ENCODE measurements at places on chromosomes 7 and 10.
A peak's percentile ranks its signal among the peaks of the same experiment; 100 is the strongest.

DNA sequence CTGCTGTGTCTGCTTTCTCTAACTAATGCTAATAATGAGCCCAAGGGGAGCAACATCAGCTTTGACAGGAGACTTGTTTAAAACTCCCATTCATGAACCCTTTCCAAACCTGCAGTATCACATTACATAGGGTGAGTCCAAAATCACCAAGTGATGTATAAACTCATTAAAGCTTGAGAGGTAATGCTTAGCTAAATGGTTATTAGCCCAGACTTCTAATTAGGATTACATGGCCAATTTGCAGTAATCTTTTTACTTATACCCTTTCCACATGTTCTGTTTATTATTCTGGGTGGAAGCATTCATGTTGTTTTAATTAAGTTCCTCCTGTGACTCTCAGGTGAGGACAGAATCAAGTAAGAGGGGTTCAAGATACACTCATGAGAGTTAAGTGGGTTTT, 17.5 kb downstream of the ZNF138 start:
- DNase-seq = no peak

- no peak for DNase-seq
Measured at GRCh38 chr7:141700848-141701371, 1.1 kb downstream of the DENND11 start.

GRCh38 chr10:110212119-110213006, 5.0 kb downstream of the MXI1 start:
- DNase-seq = no peak

GRCh38 chr10:28331066-28331465, 28.2 kb upstream of the MPP7 start:
- no peak for DNase-seq

DNA sequence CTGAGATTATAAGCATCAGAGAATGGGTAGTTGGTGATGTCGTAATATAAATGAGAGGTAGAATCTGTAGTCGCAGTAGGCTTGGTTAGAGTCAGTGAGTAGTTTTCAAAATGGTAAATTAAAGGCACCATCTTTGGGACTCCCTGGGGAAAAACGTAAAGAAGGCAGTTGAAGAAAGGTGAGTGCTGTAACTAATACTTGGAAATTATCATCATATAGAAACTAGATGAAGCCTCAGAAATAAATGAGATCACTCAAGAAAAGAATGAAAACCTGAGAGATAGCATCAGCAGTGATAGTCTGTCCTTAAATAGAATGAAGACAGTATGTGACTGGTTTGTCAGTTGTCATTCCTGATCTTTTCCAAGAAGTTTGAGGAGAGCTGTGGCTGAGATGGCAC, 23.8 kb downstream of the PALS2 start:
- DNase-seq = no peak

- DNase-seq = no peak
Measured at GRCh38 chr10:70118196-70118595, 14.4 kb downstream of the AIFM2 start.

- DNase-seq = no peak
Measured at GRCh38 chr10:137031-137430, 1.8 kb downstream of the ZMYND11 start.

DNA sequence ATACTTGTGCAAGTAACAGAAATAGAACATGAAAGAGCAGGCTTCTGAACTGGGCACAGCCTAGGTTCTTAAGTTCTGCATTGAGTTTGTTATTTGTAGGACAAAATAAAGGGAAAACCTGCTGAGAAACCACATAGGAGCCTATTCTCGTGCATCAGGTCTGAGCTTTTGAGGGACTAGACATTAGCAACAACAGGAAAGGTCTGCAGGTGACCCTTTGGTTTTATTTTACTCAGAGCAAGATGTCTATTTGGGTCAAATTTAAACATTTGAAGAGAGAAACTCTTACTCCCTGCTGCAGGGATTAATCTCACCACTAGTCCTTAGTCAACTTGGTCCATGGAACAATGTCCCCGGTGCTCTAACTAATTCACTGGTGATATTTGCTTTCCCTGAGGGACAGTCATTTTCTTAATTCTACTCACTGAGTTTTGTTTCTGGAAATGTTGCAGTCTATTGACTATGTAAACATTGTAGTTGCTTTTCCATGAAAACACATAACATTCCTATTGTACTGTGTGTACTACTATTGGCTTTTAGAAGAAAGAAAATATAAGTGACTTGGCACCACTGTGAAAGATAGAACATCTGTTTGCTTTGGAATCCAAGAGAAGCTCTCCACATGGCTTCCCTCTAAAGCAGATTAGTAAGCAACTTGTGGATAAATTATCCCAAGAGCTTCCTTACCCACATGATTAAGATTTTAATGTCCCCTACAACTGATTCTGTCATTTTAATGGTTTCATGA, 108.2 kb downstream of the CHRM2 start:
- DNase-seq = no peak

DNA sequence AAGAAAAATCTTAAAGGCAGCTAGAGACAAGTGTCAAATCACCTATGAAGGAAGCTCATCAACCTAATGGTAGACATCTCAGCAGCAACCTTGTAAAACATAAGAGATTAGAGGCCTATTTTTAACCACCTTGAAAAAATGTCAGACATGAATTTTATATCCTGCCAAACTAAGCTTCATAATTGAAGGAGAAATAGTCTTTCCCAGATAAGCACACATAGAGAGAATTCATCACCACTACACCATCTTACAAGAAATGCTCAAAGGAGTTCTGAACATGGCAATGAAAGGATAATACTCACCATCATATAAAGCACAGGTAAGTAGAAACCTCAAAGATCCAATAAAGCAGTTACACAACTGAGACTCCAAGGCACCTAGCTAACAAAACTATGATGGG, 156.5 kb downstream of the ZEB1 start:
- no peak for DNase-seq

- DNase-seq = no peak
Measured at GRCh38 chr7:12584930-12585329, 14.4 kb downstream of the SCIN start.

GRCh38 chr7:65269150-65269856, 104.4 kb upstream of the ZNF92 start:
- DNase-seq = no peak

- DNase-seq = no peak
Measured at GRCh38 chr7:132328047-132328620, 248.1 kb downstream of the PLXNA4 start.

- no peak for DNase-seq
Measured at GRCh38 chr7:98995111-98995510, 116.8 kb downstream of the TRRAP start.

- no peak for DNase-seq
Measured at GRCh38 chr7:139084709-139085108, 24.8 kb downstream of the ZC3HAV1 start.

DNA sequence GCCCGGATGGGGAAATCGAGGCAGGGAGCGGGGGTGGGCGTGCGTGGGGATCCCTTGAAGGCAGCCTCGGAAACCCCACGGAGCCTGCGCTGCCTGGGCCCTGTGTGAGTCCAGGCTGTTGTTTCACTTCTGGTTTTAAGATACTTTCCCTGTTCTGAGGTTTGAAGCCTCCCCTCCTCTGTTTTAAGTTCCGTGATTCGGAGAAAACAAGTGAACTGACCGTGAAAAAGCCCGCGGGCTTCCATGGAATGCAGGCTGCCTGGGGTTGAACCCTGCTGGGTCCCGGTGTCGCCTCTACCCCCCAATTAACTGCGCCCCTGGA, 401 bp downstream of the LRRC27 start:
- no peak for DNase-seq

DNA sequence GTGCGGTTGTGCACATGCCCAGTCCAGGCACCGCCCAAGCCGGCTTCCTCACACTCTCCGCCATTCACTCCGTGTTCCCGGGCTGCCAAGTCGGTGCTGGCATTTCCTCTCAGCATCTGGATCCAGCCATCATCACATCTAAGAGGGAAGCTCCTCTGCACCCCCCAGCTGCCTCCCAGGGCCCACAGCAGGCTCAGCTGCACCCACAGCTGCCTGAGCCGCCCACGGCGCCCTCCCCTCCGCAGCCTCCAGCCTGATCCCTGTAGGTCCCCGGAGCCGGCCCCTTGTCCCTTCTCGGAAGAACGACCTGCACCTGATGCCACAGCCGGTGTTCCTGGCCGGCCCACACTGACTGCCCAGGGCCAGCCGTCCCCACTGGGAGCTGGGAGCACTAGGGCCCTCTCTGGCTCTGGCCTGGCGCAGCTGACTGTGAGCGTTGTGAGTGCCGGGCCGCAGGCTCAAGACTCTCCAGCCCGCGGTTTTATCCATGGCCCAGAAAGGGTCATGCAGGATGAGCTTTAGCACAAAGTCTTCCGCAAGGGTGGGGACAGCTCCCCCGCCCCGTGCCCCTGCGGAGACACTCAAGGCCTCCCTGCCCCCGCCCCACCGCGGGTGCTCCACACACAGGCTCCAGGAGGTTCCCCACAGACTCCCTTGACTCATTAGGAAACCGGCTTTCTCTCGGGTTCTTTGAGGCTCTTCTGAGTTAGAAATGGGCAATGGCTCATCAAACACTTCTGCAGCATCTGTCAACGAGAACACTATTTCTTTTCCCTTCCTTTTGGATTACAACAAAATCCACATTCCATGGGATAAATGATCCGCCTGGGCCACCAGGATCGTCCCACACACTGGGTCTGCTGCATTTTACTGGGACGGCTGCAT, 31.2 kb downstream of the CFAP46 start:
- no peak for DNase-seq

DNA sequence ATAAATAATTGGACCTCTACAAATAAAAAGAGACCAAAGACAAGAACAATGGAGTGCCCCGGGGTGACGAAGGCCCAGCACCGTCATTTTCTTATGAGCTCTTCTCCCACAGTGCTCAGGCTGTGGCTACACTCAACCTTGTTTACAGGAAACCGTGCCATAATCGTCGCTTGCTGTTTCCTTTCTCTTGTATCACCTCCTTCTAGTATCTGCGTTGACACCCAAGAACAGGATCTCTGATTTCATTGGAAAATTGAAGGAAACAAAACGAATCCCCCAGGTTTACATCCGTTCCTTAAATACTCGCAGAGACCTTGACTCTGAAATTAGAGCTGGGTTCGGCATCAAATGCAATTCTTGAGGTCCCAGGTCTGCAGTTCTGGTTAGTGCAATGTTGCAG, 1.7 kb upstream of the IGFBP3 start:
- no peak for DNase-seq

DNA sequence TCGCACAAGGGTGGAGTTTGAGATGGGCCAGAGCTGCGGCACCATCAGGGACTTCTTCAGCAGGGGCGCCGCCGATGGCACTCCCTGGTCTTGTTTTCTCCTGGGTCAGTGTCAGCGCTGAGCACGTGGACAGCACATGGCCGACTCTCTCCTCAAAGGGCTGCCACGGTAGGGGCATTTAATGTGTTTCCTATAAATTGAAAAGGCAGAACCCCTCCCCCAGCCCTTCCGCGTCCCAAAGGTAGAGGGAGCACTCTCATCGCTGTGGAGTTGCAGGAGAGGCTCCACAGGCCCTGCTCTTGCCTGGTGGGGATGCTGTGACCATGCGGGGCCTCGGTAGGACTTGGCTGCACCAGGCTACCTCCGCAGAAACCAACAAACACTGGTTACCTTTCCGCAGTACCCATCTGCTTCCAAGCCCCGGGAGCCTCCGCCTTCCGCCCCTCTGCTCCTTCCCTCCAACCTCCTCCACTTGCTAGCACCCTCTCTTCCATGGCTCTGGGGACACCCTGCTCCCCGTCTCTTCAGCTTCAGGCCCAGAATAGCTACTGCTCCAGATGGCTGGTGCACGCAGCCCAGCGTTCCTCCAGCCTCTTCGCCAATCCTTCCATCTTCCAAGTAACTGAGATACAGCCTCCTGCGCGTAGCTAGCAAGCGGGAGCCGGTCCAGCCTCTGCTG, 166.3 kb upstream of the ADCY1 start:
- DNase-seq = no peak

DNA sequence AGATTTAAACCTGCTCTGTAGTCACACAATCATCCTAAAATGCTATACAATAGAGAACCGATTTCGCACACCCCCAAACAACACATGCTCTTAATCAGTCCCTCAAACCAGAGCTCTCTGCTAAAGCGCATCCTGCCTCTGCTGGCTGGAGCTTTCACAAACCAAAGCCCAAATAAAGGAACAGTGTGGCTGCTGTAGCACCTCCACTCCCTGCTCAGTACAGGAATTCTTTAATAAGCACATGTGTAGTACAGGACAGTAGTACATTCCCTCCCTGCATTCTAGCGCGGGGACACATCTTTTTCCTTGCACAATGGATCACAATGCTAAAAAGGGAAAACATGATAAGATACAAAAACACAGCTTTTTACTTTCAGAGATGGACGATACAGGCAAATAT, 684.6 kb downstream of the MAGI2 start:
- no peak for DNase-seq

DNA sequence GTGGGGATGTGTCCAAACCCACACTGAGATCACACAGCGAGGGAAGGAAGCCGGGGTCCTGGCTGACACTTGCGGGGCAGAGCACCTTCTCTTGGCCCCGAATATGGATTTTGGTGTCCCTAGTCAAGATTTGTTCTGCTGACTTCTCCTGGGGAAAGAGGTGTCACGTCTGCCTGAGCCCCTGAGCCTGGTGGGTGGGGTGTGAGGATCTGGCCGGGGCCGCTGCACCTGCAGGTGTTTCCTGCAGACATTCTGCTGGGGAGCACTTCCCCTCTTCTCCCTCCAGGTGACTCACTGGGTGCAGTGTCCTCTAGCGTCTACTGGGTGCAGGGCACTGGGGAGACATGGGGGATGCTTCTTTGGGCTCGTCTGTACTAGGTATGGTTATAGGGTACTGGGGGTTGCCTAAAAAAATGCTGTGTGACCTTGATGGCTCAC, 99.2 kb downstream of the GRK5 start:
- no peak for DNase-seq

- no peak for DNase-seq
Measured at GRCh38 chr7:80255656-80256055, 121.0 kb downstream of the GNAI1 start.

- no peak for DNase-seq
Measured at GRCh38 chr10:115745943-115746342, 527.1 kb downstream of the GFRA1 start.

DNA sequence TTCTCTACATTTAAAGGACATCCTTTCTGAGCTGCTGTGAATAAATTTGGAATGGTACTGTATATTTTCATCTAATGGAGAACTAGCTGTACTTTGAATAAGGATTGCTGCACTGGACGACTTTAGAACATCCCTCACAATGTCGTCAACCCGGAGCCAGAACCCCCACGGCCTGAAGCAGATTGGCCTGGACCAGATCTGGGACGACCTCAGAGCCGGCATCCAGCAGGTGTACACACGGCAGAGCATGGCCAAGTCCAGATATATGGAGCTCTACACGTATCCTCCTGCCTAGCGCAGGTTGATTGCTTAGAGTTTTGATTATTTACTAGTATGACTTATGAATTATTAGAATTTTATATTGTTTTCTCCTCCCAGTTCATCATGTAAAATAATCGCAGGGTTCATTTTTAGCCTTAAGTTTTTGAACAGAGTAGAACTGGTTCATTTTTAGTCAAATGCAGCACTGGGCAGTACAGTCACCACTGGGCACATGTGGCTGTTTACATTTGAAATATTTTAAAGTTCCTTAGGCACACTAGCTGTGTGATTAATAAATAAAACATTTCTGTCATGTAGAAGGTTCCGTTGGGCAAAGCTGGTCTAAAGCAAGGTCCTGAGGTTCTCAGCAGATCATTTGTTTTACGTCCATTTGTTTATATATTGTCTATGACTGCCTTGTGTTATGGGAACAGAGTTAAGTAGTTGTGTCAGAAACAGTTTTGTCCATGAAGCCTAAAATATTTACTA, 31.5 kb downstream of the CUL1 start:
- DNase-seq = peak; percentile 22

GRCh38 chr7:155798673-155799439, 13.4 kb downstream of the SHH start:
- DNase-seq = no peak
